Osteocyte (in vitro differentiated cells): ENCODE measurements at places on chromosomes 3 and 15. TPM values are rescaled to one million over a fixed set of nuclear protein-coding genes. Genes with fewer than 3 reads are reported as not detected.

ARMC8 gene
- 38.3 and 46.5 TPM in 2 replicates for total RNA-seq

DNA sequence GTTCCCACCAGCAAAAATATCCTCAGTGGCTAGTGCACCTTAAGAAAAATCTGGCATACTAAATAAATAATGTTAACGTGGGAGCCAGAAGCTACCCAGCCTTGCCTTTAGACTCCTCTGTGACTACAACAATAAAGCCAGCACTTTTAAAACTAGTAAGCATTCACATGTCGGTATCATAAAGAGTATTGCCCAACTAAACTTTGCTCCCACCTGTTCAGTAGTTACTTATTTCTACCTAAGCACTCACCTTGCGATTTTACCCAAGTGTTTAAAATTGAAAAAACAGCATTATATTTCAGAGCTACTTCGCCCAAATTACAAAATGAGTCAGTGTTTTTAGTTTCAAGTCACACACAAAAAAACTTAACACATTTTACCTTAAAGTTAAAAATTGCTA lies 12.8 kb downstream of the ALDH1L1 start:
- H3K4me3 ChIP-seq, result no peak overlapping the region
- H3K27ac ChIP-seq, result no peak overlapping the region
- no peaks in the 10 kb centered on the region for H3K4me1 ChIP-seq
- H3K27me3 ChIP-seq, result peaks cover 54% of the 10 kb centered on the region
- no peak for DNase-seq
- H3K36me3 ChIP-seq, result no peaks in the 10 kb centered on the region

DNA sequence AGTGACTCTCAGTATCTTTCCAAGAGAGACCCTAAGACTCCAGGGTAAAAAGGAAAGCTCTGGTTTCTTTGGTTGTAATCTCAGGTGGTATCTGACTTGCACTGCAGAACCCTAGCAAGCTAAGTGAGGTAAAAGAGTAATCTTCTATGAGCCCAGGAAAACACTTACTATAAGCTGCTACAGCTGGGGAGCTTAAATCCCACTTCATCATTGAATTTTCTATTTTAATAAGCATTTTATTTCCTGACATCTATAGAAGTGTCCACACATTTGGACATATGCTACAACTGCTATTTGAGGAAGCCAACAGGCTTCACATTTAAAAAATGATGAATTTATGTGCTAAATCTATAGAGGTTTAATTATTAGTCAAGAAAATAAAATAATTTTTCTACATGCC lies 73.1 kb upstream of the GUCA1C start:
- no peak for DNase-seq
- no peak overlapping the region for H3K4me3 ChIP-seq
- no peaks in the 10 kb centered on the region for H3K4me1 ChIP-seq
- peaks cover 26% of the 10 kb centered on the region for H3K27me3 ChIP-seq

DNA sequence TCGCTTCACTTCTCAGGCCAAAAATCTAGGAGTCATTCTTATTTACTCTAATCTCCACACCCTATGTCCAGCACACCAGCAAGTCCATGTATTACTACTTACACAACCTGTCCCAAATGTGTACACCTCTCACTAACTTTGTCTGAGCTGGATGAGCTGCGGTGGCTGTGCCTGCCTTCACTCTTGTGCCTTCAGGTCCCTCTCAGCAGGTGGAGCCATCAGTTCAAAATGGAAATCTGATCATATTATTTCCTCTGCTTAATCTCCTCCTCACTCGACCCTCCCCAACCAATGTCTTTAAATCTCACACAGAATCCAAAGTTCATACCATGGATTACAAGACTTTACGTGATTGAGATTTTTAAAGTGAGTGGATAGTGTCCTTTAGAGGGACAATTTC lies 82.8 kb downstream of the SSR3 start:
- DNase-seq, result no peak
- no peaks in the 10 kb centered on the region for H3K27me3 ChIP-seq
- H3K4me1 ChIP-seq, result peaks cover 32% of the 10 kb centered on the region
- H3K36me3 ChIP-seq, result no peaks in the 10 kb centered on the region
- no peak overlapping the region for H3K4me3 ChIP-seq

GRCh38 chr3:113272385-113272779 lies 61.0 kb downstream of the BOC start:
- no peak overlapping the region for H3K4me3 ChIP-seq
- peaks cover 30% of the 10 kb centered on the region for H3K4me1 ChIP-seq
- no peak overlapping the region for H3K27ac ChIP-seq
- H3K27me3 ChIP-seq, result no peaks in the 10 kb centered on the region
- DNase-seq, result no peak

- H3K36me3 ChIP-seq, result no peaks in the 10 kb centered on the region
- peak overlapping the region; percentile 75 for H3K4me3 ChIP-seq
- no peak for DNase-seq
- peaks cover 5% of the 10 kb centered on the region for H3K4me1 ChIP-seq
- peaks cover 7% of the 10 kb centered on the region for H3K27me3 ChIP-seq
- no peak overlapping the region for H3K27ac ChIP-seq
These were observed 28.6 kb upstream of the NDUFB4 start for GRCh38 chr3:120567370-120568201.

GRCh38 chr3:89494734-89495133 lies 387.3 kb downstream of the EPHA3 start:
- no peak overlapping the region for H3K4me3 ChIP-seq
- no peaks in the 10 kb centered on the region for H3K36me3 ChIP-seq
- DNase-seq, result no peak
- H3K27ac ChIP-seq, result no peak overlapping the region
- H3K4me1 ChIP-seq, result no peaks in the 10 kb centered on the region

GRCh38 chr3:112121577-112122547 lies 11.2 kb downstream of the GCSAM start:
- no peak overlapping the region for H3K4me3 ChIP-seq
- no peak overlapping the region for H3K27ac ChIP-seq
- H3K4me1 ChIP-seq, result peaks cover 10% of the 10 kb centered on the region
- DNase-seq, result no peak
- no peaks in the 10 kb centered on the region for H3K27me3 ChIP-seq
- no peaks in the 10 kb centered on the region for H3K36me3 ChIP-seq

DNA sequence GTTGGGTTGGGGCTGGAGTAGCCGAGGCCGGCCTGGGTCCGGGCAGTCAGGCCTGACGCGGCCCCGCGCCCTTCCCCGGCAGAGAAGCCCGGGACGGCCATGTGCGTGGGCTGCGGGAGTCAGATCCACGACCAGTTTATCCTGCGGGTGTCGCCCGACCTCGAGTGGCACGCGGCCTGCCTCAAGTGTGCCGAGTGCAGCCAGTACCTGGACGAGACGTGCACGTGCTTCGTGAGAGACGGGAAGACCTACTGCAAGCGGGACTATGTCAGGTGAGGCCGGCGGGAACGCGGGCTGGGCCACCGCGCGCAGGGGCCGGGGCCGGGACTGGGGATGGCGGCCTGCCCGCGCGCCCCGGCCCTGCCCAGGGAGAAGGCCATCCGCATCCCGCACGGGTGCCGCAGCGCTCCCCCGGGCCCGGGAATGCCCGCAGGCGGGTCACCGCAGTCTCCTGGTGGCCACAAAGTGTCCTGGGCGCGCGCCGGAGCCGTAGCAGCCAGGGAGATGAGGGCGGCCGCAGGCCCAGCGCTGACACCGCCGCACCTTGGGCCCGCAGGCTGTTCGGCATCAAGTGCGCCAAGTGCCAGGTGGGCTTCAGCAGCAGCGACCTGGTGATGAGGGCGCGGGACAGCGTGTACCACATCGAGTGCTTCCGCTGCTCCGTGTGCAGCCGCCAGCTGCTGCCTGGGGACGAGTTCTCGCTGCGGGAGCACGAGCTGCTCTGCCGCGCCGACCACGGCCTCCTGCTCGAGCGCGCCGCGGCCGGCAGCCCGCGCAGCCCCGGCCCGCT lies 1.3 kb downstream of the ISL2 start:
- H3K27ac ChIP-seq, result no peak overlapping the region
- DNase-seq, result peak; percentile 80
- no peaks in the 10 kb centered on the region for H3K36me3 ChIP-seq
- H3K27me3 ChIP-seq, result peaks cover 79% of the 10 kb centered on the region
- peaks cover 49% of the 10 kb centered on the region for H3K4me1 ChIP-seq
